ENCODE measurements at places on chromosomes 5 and 9. TPM values are rescaled to one million over a fixed set of nuclear protein-coding genes. Genes with fewer than 3 reads are reported as not detected.

- H3K4me1 ChIP-seq = peaks cover 4% of the 10 kb centered on the region
- H3K27me3 ChIP-seq = no peaks in the 10 kb centered on the region
- DNase-seq = no peak
- no peak overlapping the region for H3K27ac ChIP-seq
- no peak overlapping the region for H3K4me3 ChIP-seq
- no peaks in the 10 kb centered on the region for H3K36me3 ChIP-seq
These were observed 804.4 kb downstream of the TLE4 start for GRCh38 chr9:80376180-80376579.

GRCh38 chr5:56208681-56209080, 24.4 kb downstream of the ANKRD55 start:
- no peak overlapping the region for H3K27ac ChIP-seq
- H3K36me3 ChIP-seq = no peaks in the 10 kb centered on the region
- no peak for DNase-seq

The IFNA8 gene
- total RNA-seq = not detected

- DNase-seq = no peak
- no peak overlapping the region for H3K4me3 ChIP-seq
- H3K4me1 ChIP-seq = no peaks in the 10 kb centered on the region
These were observed 500.0 kb downstream of the DIRAS2 start for GRCh38 chr9:90142580-90142979.

GRCh38 chr5:144273232-144274027, 102.8 kb downstream of the KCTD16 start:
- H3K4me3 ChIP-seq = no peak overlapping the region
- H3K27ac ChIP-seq = no peak overlapping the region
- no peak for DNase-seq
- no peaks in the 10 kb centered on the region for H3K36me3 ChIP-seq
- H3K4me1 ChIP-seq = no peaks in the 10 kb centered on the region
- H3K27me3 ChIP-seq = no peaks in the 10 kb centered on the region

The ADCY2 gene
- 0.17 TPM for total RNA-seq

DNA sequence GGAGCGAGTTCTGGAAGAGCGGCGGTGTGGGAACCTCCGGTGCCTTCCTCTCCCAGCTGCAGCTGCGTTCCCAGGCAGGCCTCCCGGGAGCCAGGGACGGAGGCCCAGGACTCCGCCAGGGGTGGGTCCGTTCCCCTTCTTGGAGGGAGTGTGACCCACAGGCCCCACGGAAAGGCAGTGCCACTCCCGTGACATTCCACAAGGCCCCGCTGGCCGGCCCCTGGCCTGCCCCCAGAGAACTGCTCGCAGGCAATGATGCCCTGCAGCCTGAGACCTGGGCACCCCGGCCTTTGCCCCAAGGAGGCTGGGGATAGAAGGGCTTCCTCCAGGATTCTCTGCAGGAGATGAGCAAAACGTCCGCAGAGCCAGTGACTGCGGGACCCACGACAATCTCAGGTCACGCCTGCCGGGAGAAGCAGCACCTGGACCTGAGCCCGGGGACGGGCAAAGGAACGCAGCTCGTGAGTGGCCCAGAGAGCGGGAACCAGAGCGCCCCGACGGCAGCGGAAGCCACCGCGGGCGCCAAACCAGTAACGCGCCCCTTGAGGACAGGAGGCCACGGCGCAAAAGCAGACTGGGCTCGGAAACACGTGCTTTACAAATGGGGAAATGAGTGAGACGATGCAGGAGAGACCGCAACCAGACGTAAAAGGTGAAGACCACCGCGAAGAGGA, 9.3 kb downstream of the OBP2B start:
- peak; percentile 72 for DNase-seq
- H3K4me3 ChIP-seq = peak overlapping the region; percentile 47
- H3K27ac ChIP-seq = no peak overlapping the region
- H3K27me3 ChIP-seq = peaks cover 11% of the 10 kb centered on the region
- H3K36me3 ChIP-seq = no peaks in the 10 kb centered on the region

GRCh38 chr5:23631302-23632045, 124.1 kb downstream of the PRDM9 start:
- H3K27me3 ChIP-seq = no peaks in the 10 kb centered on the region
- no peak overlapping the region for H3K27ac ChIP-seq
- no peaks in the 10 kb centered on the region for H3K36me3 ChIP-seq
- no peak overlapping the region for H3K4me3 ChIP-seq
- no peak for DNase-seq
- no peaks in the 10 kb centered on the region for H3K4me1 ChIP-seq

GRCh38 chr5:82509762-82510161, 231.6 kb upstream of the RPS23 start:
- no peak overlapping the region for H3K27ac ChIP-seq
- H3K4me3 ChIP-seq = no peak overlapping the region
- H3K27me3 ChIP-seq = no peaks in the 10 kb centered on the region
- H3K4me1 ChIP-seq = no peaks in the 10 kb centered on the region
